Natural killer cell (primary cell): ENCODE measurements at places on chromosomes 16 and 17. TPM values are rescaled to one million over a fixed set of nuclear protein-coding genes. Genes with fewer than 3 reads are reported as not detected.

DNA sequence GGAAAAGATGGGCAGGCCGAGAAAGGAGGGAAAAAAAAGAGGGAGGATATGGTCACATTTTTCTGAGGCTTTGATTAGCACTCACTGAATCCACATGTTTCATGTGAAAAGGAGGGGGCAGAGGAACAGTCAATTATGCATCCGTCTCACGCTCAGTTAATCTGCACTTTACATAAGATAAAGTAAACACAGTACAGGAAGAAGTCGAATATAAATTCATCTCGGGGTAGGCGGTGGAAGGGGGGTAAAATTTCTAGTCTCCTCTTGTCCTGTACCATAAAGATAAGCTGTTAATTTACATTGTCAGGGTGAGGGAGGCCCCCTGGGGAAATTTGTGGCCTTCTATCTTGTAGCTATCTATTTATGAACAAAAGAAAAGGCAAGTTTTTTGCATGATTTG lies 73.1 kb upstream of the CES5A start:
- H3K4me3 ChIP-seq = no peak overlapping the region
- DNase-seq = no peak
- H3K4me1 ChIP-seq = no peaks in the 10 kb centered on the region
- no peaks in the 10 kb centered on the region for H3K36me3 ChIP-seq
- H3K27me3 ChIP-seq = peaks cover 3% of the 10 kb centered on the region

The EVI2A gene
- 33.0 TPM for total RNA-seq

DNA sequence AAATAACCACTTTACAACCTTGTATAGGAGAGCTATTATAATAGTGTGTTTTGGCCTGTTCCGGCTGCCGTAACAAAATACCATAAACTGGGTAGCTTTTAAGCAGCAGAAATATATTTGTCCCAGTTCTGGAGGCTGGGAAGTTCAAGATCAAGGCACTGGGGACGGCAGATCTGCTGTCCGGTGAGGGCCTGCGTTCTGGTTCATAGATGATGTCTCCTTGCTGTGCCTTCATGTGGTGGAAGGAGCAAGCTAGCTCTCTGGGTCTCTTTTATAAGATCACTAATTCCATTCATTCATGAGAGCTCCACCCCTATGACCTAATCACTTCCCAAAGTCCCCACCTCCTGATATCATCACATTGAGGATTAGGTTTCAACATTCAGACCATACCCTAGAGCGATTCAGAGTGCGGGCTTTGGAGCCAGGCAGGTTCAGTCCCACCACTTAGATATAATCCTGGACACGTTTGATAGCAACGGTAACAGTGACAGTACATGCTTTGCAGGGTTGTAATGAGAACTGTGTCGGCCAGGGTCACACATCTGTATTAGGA lies 76.2 kb upstream of the ZFHX3 start:
- H3K27me3 ChIP-seq = no peaks in the 10 kb centered on the region
- H3K27ac ChIP-seq = no peak overlapping the region
- no peaks in the 10 kb centered on the region for H3K36me3 ChIP-seq

- DNase-seq = no peak
- H3K36me3 ChIP-seq = no peaks in the 10 kb centered on the region
- peaks cover 20% of the 10 kb centered on the region for H3K4me1 ChIP-seq
- H3K4me3 ChIP-seq = peak within 1 kb of the TSS; percentile 21
- peak within 1 kb of the TSS; percentile 85 for H3K27ac ChIP-seq
Observed at GRCh38 chr17:39867880-39868553, at the start of gene ZPBP2. Gene ZPBP2 (plus strand): TSS chr17:39868202. CDS start chr17:39868355, 153 bp downstream.

DNA sequence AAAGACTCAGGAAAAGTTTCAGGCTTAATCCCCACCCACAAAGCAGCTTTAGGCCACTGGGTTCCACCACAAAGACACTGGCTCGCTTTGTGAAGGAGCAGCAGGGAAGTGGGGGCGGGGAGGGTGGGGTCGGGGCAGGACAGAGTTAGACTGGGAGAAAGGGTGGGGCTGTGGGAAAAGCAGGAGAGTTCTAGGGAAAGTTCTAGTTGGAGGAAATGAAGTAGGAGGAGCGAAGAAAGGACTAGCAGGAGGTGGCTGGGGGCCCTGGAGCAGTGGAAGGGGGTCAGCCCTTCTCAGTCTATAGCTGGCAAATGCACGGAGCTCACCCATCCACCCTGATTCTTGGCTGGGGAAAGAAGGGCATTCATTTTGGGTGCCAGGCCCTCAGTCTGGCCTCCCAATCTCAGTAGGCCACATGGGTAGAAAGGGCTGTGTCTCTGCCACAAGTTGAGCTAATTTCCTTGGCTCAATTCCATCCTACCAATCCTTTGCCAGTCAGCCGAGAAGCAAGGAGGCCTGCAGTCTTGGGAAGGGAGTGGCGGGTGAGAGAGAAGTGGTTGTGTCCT lies 4.6 kb downstream of the INPP5K start:
- H3K27ac ChIP-seq = no peak overlapping the region
- peaks cover 48% of the 10 kb centered on the region for H3K36me3 ChIP-seq
- no peaks in the 10 kb centered on the region for H3K27me3 ChIP-seq

GRCh38 chr17:8629371-8630226 lies 926 bp downstream of the MYH10 start:
- peaks cover 20% of the 10 kb centered on the region for H3K4me1 ChIP-seq
- H3K27me3 ChIP-seq = peaks cover 36% of the 10 kb centered on the region
- H3K4me3 ChIP-seq = peak overlapping the region; percentile 33
- no peak for DNase-seq

DNA sequence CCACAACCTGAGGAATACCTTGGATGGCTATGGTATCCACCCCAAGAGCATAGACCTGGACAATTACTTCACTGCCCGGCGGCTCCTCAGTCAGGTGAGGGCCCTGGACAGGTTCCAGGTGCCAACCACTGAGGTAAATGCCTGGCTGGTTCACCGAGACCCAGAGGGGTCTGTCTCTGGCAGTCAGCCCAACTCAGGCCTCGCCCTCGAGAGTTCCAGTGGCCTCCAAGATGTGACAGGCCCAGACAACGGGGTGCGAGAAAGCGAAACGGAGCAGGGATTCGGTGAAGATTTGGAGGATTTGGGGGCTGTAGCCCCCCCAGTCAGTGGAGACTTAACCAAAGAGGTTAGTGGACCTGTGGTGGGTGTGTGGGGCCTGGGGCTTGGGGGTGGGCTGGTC lies 3.1 kb downstream of the NFE2L1 start:
- H3K27me3 ChIP-seq = no peaks in the 10 kb centered on the region
- DNase-seq = no peak
- peaks cover 48% of the 10 kb centered on the region for H3K4me1 ChIP-seq
- no peak overlapping the region for H3K27ac ChIP-seq
- H3K4me3 ChIP-seq = no peak overlapping the region

The SLC12A3 gene
- not detected for total RNA-seq

The TBC1D3I gene
- total RNA-seq = 1.3 TPM

The KRT24 gene
- not detected for total RNA-seq

The SOST gene
- not detected for total RNA-seq

DNA sequence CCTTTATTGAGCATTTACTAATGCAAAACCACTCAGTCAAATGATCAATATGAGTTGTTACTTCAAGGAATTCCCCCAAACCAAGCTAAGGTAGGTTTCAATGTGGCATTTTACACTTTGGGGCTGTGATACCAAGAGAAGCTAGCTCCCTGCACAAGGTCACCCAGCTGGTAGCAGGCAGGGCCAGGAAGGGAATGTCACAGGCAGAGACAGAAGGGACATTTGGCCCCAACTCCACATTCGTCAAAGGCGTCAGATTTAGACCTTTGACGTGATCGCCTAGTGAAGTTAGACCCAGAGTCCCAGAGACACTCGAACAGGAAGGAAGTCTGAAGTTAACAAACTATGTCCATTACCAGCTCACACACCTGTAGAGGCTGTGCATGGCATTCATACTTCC lies 5.5 kb upstream of the SMG1 start:
- no peak overlapping the region for H3K4me3 ChIP-seq
- H3K4me1 ChIP-seq = peaks cover 5% of the 10 kb centered on the region
- no peak overlapping the region for H3K27ac ChIP-seq
- H3K27me3 ChIP-seq = no peaks in the 10 kb centered on the region
- no peak for DNase-seq
- H3K36me3 ChIP-seq = no peaks in the 10 kb centered on the region

GRCh38 chr16:8951447-8952280 lies 12.0 kb downstream of the USP7 start:
- H3K4me3 ChIP-seq = no peak overlapping the region
- no peak for DNase-seq
- no peaks in the 10 kb centered on the region for H3K27me3 ChIP-seq
- H3K36me3 ChIP-seq = no peaks in the 10 kb centered on the region

- H3K4me3 ChIP-seq = no peak overlapping the region
- no peaks in the 10 kb centered on the region for H3K36me3 ChIP-seq
- no peak overlapping the region for H3K27ac ChIP-seq
- DNase-seq = no peak
- no peaks in the 10 kb centered on the region for H3K27me3 ChIP-seq
Observed at GRCh38 chr16:55479430-55480140, 587 bp downstream of the MMP2 start.

DNA sequence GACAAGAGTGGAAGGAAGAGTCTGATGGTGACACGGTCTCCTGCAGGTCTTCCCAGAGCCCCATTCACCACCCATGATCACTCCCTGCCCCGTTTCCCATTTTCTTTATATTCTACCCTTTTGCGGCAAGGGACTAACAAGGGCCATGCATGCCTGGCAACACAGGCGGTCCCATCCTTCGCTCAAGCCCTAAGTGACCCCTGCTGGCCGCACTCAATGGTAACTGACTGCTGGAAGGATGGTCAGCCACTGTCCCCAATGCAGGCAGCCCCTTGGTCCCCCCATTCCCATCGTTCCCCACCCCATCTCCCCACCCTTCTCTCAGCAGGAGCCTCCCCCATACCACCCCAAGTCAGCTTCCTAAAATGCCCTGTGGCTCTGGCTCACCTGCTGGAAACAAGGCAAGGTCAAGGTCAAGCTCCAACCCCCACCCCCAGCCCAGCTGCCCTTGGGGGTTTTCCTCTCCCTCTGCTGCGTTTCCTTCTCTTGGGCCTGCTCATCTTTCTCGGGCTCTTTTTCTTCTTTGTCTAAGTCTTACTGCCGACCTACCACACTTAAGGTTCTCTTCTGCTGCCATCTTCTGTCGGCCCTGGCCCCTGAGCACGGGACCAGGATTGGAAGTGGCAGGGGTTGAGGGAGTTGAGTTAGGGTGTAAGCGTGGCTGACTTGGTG lies 116.0 kb downstream of the RPTOR start:
- no peak for DNase-seq
- peaks cover 20% of the 10 kb centered on the region for H3K4me1 ChIP-seq
- H3K27ac ChIP-seq = no peak overlapping the region
- no peaks in the 10 kb centered on the region for H3K27me3 ChIP-seq
- no peak overlapping the region for H3K4me3 ChIP-seq
- H3K36me3 ChIP-seq = no peaks in the 10 kb centered on the region

The C17orf100 gene
- 0.87 TPM for total RNA-seq
